ENCODE measurements at places on chromosomes 16 and 17.

DNA sequence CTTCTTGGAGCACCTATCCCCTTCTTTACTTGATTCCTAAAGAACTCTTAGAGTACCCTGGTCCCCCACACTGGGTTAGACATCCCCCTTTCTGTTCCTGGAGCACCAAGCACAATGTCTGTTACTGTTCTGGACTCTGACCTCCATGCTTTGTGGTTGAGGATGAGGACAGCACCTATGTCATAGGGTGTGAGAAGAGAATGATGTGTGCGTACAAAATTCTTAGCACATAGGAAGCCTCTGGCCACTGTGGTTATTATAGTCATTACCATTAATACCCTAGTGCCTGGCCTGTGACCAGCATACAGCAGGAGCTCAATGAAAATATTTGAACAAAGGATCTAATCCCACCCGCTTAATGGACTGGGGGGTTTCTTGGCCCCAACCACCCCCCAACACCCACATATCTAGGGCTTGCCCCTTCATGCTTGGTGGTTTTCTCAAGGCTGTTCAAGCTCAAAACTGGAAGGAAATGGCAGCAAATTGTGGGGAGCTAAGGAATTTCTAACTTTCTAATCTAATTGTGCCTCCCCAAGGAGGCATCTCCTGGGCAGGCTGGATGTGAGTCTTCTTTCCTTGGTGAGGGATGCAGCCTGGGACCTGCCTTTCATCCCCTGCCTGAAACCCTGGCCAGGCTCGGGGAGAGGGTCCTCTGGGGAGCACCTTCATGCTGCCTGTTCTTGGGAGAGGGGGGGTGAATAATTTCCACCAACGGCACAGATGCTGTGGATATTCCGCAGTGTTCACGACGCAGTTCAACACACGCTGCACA lies 1.5 kb upstream of the CMIP start:
- no peak for DNase-seq

DNA sequence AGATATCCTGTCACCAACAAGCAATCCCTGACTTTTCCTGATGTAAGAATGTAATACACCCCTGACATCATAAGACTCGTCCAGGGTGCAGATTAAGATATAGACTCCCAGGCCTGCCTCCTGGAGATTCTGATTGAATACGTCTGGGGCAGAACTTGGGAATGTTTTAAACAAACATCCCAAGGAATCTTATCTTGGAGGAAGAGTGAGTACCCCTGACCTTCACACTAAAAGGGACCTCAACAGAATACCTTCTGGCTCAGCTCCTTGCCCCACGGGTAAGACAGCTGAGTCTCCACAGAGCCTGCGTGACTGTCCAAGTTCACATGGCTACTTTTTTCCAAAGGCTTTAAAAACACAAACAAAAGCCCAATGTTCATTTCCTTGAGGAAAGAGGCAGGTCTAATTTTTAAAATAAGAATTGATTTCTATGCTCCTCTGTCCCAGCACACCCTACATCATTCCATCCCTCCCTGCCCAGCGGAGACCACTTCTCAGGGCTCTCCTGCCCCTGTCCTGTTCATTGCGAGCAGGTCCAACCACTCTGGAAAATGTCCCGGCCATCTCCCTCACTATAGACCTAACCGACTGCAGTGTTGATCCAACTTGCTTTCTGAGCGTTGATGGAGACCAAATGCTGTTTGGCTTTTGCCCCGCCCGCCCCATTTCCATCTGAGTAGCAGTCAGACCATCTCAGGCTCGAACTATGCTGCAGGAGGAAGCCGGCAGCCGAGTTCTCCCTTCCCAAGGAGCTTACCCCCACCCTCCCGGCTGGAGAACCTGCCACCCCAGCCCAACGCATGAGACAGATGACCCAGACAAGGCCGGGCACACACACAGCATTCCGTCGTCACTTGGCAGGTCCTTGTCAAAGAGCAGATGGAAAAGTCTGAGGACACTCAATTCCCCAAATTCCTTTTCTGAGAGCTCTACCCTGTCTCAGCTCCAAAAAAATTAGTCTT lies 44.1 kb upstream of the MYH10 start:
- no peak for DNase-seq

DNA sequence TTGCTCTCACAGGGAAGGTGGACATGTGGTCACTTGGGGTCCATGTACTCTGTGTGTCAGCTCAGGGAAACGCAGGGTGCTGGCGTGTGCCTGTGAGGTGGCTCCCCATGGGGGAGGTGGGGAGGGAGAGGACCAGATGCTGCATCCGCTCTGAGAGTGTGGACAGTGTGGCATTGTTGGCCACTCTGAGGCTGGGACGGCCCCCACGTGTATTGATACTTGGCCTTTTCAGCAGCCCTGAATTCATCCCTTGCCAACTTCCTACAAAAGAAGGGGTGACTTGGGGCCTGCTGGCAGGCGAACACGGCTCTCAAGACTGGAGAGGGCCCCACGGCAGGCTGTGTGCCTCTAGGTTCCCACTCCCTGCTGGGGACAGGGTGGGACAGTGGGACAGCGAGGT lies 120.1 kb downstream of the RAB11FIP4 start:
- no peak for DNase-seq

DNA sequence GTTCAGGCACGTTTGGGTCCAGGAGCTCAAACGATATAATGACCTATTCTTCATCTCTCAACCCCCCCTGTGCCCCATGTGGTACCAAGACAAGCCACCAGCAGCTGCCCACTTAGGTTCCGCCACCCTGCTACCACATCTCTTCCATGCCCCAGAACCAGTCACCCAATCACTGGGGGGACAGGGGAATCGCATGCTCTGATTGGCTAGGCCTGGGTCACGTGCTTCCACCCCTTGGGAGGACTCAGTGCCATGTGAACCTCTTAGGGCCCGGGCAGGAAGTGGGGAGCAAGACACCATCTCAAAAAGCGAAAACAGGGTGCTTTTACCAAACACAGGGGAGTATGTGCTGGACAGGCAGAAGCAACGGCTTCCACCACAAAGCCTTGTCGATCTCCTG lies 91.3 kb downstream of the KATNIP start:
- DNase-seq = no peak

DNA sequence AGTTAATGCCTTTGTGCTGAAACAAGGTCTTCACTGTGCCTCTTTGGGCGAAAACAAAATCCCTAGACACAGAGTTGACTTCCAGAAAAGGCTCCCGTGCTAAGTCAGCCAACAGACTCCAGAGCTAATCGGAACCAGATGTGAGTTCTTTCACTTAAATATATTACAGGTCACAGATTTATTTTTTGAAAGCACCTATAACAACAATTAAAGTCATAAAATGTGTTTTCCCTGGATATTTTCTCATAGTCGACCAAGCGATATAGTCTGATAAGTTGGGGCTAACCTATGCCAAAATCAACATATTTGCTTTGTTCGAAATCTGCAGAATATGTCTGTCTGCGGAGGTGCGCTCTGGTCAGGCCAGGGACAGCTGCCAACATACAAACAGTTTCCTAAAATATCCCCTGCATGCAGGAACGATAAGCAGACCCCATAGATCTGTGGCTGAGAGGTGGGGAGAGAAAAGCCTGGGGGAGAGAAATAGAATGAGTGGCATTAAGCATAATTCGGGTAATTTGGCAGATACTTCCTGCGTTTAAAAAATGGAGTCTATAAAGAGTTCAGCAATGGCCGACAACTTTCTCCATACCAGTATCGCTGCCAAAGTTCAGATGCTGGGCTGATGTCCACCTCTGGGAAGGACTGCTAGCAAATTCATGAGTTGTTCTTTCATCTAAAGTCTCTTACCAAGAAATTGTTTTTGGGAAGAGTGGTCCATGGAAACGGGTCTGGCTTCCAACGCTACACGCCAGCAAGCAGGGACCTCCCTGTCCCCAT lies 50.8 kb upstream of the MYH10 start:
- no peak for DNase-seq

- DNase-seq = no peak
These were observed 67.0 kb upstream of the ENDOV start for GRCh38 chr17:80347948-80348351.

- no peak for DNase-seq
These were observed 51.3 kb downstream of the HS3ST3B1 start for GRCh38 chr17:14352136-14352535.

DNA sequence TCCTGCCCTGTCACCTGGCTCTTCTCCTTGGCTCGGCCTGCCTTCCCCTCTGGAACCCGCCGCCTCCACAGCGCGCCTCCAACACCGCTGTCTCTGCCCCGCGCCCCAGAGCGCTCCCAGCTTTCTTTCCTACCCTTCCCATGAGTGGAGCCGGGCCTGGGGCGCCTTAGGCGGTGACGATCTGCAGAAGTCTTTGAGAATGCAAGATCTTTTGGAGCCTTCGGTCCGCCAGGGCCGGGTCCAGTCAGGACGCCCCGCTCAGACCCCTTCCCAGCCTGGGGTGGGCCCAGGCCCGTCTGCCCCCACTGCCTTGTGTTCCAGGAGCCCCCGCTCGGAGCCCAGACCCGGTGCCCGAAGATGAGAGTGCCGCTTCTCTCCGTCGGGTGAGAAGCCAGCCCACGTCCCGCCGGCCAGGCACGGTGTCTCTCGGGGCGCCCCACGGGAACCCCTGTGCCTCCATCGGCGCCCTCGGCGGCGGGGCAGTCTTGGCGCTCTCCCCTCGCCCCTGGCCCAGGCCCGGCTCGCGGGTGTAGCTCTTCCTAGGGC lies 40.0 kb downstream of the MRM1 start:
- DNase-seq = no peak

GRCh38 chr17:77318491-77319210 lies 177.9 kb downstream of the SEC14L1 start:
- DNase-seq = no peak

Measured in glomerular endothelial cell (primary cell).